ENCODE measurements at places on chromosomes 5 and 9. TPM values are rescaled to one million over a fixed set of nuclear protein-coding genes. Genes with fewer than 3 reads are reported as not detected.

DNA sequence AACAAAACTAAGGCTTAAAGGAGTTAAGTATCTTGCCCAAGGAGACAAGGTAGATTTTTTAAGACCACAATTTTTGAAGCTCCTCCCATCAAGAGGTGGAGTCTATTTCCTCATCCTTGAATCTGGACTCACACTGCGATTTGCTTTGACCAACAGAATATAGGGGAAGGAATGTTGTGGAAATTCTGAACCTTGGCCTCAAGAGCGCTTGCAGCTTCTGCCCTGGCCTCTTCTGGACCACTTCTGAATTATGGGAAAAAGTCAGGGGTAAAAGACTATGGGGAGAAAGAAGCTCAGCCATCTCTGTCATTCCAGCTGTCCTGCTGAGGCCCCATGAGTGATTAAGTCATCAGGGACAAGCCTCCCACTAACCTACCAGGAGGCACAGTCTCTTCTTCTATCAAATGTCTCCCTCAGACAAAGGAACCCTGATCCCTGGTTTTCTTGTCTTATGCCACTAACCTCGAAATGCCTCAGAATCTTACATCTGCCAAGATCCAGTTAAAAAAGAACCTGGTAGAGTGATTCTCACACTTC, 25.9 kb downstream of the MAPKAP1 start:
- peak; percentile 35 for DNase-seq

The CWC27 gene
- total RNA-seq = 9.0 TPM

The RXFP3 gene
- not detected for total RNA-seq

The TBC1D2 gene
- 22.2 TPM for total RNA-seq

The TERT gene
- 177 TPM for total RNA-seq

DNA sequence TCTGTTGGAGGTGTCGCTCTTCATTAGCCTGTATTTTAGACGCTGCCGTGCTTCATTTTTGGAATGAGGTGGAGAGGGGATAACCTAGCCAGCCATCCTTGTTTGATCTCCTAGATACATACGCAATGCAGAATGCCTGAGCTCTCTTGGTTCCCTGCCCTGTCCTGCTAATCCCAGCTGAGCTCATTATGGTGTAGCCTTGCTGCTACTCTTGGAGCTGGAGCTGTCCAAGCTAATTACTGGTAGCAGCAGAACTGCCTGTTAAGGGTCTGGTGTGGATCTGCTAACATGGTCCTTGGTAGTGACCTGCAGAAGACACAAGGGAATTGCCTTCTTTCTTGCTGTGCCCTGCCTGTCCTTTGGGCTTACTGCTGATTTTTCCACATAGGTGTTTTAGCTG, 207.9 kb downstream of the CNTLN start:
- no peak for DNase-seq

DNA sequence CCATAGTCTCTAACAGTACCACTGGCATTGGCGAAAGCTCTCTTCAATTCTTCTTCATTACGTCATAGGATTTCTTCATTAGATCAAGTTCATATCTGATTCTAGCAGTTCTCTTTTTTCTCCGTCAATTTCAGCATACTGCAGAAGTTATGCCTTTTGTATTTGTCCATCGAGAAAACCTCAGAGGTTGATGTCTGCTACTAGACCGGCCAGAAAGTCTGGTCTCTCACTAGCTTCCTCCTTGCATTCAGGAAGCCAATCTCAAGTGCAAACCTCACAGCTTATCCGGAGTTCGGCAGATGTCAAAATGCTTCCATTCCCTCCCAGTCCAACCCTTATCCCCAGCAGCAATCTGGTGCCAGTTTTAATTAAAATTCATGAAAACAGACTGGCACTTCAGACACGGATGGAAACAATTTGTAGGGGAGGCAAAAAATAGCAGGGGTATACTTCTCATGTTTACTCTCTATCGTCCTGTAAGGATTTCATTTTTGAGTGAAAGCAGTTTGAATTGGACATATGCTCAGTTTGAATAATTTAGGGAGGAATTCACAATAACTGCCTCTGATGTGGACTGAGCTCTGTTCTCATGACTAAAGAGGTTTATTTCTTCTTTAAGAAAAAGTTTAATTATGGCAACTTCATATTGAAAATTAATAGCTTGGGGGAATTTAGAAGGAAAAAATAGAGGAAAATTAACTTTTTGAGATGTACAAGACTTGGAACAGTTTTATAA, 56.4 kb upstream of the TMC1 start:
- no peak for DNase-seq

DNA sequence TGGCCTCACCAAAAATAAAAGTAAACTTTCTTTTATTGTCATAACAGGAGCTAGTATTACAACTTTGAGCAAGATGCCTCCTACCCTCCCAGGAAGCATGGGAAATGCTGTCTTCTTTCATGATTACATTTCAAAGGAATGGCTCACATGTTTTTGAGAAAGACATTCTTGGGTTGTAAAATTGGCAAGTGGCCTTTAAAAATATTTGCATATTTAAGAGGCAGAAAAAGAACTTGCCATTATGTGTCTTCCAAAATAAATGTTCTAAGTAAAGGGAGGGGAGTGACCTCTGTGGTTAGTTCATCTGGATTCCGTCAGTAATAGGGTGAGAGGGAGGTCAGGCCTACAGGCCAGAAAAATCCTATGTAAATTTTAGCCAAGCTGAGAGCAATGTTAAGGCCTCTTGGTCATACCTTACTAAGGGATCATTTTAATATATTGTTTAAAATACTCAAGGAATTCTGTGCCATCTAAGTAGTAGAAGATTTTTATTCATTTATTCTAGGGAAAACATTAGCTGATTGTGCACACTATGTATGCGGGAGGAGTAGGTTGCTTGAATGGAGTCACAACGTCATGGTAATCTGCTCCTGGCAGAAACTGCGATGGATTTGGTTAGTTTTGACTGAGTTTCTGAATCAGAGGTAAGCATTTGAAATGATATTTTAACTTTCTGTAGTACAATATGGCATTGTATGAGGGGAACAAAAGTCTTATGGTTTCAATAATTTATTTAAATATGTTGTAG, 1485.7 kb upstream of the CDH9 start:
- DNase-seq = peak; percentile 90
